Left cardiac atrium (tissue), 4 donors: ENCODE measurements at places on chromosomes 13 and 19.

DNA sequence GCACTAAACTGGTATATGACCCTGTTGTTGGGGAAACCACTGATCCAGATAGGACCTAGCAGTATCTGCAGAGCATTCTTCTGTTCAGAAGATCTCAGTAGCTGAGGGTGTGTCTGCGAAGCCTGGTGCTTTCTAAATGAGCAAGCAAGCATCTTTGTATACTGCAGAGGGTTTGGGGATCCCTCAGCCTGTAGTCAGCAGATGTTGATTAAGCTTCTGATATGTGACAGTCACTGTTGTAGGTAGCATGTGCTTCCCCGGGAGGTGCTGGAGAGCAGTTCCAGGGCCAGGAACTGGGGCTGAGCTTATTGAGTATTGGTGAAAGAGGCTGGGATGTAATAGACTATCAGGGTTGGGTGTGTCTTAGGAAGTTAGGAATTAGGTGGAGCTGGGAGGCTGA is 1.5 kb downstream of the SCAF1 start:
- no peak for DNase-seq

GRCh38 chr13:101763191-101763590 is 310.7 kb downstream of the ITGBL1 start:
- DNase-seq, result no peak

GRCh38 chr19:30540761-30541160 is 168.6 kb downstream of the ZNF536 start:
- no peak for DNase-seq

DNA sequence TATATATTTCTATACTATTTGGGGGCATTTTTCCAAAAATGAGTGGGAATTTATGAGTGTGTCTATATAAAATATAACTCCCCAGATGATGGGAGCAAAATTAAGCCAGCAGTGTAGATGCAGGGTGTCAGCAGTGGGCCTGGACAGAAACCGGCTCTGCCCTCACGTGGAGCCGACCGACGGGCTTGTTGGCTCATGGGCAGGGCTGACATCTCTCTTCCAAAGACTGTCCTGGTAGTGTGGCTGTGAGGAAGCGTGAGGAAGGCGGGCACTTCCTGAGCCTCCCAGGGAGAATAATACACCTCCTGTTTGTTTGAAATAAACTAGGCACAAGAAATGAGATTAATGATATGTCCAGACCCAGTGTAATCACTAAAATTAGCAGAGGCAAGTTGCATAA is 206.5 kb downstream of the TEX29 start:
- DNase-seq, result no peak

DNA sequence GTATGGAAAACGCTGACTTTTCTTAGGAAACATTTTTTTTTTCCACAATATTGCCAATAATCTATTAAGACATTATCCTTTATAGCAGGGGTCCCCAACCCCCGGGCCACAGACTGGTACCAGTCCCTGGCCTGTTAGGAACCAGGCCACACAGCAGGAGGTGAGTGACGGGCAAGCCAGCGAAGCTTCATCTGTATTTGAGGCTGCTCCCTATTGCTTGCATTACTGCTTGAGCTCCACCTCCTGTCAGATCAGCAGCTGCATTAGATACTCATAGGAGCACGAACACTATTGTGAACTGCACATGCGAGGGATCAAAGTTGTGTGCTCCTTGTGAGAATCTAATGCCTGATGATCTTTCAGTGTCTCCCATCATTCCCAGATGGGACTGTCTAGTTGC is 793.7 kb downstream of the SLITRK5 start:
- DNase-seq, result no peak

DNA sequence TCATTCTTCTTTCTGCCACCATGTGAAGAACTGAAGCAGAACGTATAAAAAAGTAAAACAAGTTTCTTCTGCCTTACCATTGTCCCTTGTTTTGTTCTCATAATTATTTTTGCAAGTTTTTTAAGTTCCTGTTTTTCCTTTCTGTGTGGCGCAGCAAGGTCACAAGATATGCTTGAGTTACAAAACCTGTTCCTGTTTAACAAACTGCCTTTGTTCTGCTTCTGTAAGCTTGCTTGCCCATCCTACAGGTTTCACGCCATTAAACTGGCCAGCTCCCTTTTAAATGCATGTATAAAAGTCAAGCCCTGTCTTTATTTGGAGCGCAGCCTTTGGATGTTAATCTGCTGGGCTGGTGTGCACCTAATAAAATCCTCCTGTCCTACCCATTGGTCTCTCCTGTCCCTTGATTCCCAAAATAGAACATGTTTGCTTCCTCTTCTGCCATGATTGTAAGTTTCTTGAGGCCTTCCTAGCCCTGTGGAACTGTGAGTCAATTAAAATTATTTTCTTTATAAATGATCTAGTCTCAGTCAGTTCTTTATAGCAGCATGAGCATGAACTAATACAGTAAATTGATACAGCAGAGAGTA is 1115.4 kb downstream of the SLITRK1 start:
- no peak for DNase-seq
